CD4-positive, alpha-beta T cell (primary cell): ENCODE measurements at places on chromosomes 16 and 17.

DNA sequence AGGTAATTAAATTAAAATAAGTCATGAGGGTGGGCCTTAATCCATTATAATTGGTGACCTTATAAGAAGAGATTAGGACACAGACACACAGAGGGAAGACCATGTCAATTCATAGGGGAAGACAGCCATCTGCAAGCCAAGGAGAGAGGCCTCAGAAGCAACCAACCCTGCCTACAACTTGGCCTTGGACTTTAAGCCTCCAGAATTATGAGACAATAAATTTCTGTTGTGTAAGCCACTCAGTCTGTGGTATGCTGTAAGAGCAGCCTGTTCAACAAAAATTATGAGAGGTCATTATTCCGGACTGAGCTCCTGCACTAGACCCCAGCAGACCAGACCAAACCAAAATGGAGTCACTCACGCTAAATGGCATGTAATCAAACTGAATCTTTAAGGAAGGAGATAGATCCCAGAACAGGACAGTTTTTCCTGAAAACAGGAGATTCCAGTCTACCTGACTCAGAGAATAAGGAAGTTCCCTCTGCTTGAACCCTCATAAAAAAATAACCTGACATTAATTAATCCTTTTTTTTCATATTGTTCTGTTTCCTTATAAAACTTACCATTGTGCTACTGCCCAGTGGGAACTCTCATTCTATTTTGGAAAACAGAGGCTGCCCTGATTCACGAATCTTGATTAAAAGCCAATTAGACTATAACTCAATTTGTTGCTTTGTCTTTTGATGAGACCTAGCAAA, 74.3 kb downstream of the DNAH3 start:
- DNase-seq, result no peak

DNA sequence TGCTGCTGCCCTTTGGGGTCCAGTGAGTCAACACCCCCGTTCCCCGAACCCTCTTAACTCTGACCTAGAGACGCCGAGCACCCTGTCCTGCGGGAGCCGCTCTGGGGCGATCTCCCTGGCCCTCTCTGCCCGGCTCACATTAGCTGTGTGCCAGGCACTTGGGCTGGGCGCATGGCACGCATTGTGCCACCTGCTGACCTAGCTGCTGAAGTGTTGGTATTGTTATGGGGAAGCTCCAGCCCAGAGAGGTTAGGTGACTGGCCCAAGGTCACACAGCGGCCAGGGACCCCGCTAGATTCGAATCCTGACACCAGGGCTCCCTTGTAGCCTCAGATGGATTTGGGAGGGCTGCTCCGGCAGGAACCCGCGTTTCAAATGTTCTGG, 1.1 kb downstream of the HSD17B1 start:
- DNase-seq, result peak; percentile 46

- DNase-seq, result peak; percentile 68
Measured at GRCh38 chr17:57955183-57955931, at the start of gene CUEDC1. Gene CUEDC1, minus strand, starts transcription at chr17:57955412. Its CDS starts 69,848 bp downstream, at chr17:57885564.

GRCh38 chr17:66684731-66685130, 150.2 kb upstream of the CACNG5 start:
- DNase-seq, result no peak

- no peak for DNase-seq
Measured at GRCh38 chr17:38419508-38419981, 8.7 kb upstream of the ARHGAP23 start.

GRCh38 chr16:79677799-79678530, 77.4 kb upstream of the MAF start:
- no peak for DNase-seq

GRCh38 chr16:55052348-55052734, 121.7 kb downstream of the IRX5 start:
- DNase-seq, result no peak

GRCh38 chr17:5758651-5759050, 174.3 kb upstream of the NLRP1 start:
- DNase-seq, result no peak

DNA sequence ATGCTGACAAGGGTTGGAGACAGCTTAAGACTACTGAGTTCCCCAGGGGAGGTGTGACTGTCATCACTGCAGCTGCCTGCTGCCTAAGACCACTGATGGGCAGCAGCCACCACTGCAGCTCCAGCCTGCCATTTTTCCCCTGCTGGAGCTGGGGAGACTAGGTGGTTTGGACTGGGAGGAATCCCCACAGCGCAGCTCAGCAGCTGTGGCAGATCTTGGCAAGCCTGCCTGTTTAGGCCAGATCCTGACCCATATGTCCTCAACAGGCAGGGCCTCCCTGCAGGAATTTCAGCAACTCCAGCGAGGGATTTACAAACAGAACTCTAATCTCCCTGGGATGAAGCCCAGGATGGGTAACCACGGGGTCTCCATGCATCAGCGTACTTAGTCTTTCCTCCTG, 356.4 kb upstream of the TOM1L1 start:
- DNase-seq, result no peak

- DNase-seq, result no peak
Measured at GRCh38 chr16:87295259-87295658, 21.9 kb downstream of the C16orf95 start.

- DNase-seq, result no peak
Measured at GRCh38 chr16:49712106-49712505, 143.8 kb downstream of the ZNF423 start.

GRCh38 chr16:57804111-57804837, 2.0 kb upstream of the KIFC3 start:
- DNase-seq, result no peak

GRCh38 chr16:51818342-51818944, 667.4 kb upstream of the SALL1 start:
- no peak for DNase-seq

- DNase-seq, result no peak
Measured at GRCh38 chr16:12818326-12818725, 14.6 kb upstream of the CPPED1 start.

DNA sequence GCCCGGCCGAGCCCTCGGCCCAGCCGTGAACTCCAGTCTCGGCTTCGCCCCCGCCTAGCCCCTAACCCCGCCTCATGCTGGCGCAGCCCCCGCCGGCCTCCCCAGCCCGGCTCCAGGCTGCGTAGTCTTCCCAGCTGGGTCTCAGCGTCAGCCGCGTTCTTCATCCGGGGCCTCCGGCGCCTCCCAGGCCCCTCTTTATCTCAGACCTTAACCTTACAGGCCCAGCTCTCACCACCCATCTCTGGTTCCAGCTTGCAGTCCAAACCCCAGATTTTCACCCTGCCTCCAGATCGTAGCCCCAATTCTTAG, at the start of gene PROCA1:
Gene PROCA1, minus strand, starts transcription at position 166 of the 309 bp plus-strand sequence. CDS start 228 bp downstream, outside the sequence.
- DNase-seq, result peak; percentile 33

DNA sequence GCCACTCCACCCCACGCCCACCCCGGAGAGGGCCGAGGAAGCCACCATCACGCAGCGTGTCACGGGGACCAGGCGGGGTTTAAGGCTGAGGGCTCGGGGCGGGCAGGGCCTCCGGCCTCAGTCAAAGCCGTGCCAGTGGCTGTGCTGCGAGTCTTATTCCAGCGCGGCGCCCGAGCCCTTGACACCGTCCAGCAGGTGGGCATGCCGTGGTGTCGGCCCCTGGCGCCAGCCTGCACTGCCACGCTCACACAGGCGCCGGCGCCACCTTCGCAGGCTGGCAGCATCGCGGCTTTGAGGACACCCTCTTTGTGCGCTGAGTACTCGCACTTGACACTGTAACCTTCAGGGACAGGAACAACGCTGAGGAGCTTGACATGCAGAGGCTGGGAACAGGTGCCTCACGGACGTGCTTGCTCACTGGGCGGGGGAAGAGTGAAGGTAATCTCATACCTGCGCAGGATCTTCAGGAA, 34.0 kb upstream of the ZNF629 start:
- no peak for DNase-seq

- no peak for DNase-seq
Measured at GRCh38 chr17:80779961-80780380, 211.7 kb upstream of the CHMP6 start.

GRCh38 chr16:74726716-74727115, 26.1 kb upstream of the MLKL start:
- no peak for DNase-seq

DNA sequence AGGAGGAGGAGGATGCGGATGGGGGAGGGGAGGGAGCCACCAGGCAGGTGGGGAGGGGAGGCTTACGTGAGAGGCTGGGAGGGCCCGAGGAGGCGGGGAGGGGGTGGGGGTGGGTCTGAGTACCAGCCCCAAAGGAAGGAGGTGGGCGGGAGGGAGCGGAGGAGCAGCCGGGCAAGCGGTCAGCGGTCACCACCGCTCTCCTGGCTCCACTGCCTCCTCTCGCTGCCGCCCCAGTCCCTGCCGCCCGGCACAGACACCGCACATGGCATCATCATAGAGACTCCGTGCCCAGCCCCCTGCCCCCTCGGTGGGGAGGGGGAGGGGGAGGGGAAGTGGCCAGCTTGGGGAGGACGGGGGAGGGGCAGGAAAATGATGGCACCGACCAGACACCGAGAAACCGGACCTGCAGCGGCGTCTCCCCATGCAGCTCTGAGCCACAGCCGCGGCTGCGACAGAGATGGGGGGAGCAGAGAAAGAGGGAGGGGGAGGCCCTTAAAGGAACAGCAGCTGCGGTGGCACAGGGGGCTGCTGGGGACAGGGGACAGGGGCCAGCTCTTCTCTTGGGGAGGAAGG, at the start of gene TLCD3B:
Gene TLCD3B, minus strand, starts transcription at position 431 of the 573 bp plus-strand sequence. CDS start 744 bp downstream, outside the sequence.
- no peak for DNase-seq

DNA sequence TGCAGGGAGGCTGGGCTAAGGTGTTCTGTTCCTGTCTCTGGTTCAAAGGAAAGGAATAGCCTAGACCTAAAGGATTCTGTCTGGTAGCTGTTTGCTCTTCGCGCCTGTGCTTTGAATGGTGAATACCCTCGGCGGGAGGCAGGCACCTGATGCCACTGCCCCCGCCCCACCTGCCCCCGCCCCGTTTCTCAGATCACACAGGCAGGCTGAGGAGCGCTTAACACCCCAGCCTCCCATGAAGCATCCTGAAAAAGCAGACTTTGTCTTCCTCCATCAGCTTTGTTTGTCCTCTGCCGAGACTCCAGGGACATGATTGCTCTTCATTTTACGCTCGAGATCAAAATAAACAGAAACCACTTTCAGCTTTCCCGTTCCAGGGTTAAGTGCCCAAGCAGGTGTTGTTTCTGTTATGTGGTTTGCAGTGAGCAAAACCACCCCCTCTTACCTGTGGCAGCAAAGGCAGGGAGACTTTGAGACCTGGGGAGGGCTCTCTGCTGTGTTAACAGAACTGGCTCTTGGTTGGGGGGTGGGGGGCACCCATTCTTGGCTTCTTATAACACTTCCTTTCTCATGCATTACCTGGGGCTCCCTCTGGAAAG, 452.1 kb downstream of the WWOX start:
- DNase-seq, result no peak

DNA sequence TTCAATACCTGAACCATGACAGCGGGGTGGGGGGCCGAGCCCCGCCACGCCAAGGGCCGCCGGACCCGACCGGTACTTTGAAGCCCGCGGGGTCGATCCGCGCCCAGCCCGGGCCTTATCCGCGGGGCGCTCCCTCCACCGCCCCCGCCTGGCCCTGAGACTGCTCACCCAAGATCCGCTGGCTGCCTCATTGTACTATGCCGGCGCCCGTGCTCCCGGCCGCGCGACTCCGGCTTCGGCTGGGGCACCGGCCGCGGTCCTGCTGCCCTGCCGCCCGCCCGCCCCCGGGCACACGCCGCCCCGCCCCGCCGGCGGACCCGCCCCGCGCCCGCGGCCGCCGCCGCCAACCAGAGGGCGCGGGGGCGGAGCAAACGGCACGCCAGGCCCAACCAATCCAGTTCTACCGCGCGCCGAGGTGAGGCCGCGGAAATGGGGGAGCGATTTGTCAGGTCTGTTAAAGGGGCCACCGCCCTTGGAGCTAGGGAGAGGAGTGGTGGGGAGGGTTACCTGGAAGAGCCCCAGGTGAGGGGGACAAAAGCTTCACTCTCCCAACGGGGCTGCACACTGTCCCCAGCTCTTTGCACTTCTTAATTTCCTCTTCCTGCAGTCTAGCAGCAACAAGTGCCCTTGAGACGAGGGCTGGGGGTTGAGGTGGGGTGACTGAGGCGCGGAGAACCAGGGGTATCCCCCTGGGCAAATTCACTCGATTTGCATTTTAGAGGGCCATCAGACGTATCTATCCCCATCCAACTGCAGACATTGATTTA, at the start of gene TEX2:
Gene TEX2, minus strand, starts transcription at position 261 of the 767 bp plus-strand sequence. CDS start 49,043 bp downstream, outside the sequence.
- DNase-seq, result peak; percentile 89

GRCh38 chr16:51405361-51405760, 254.3 kb upstream of the SALL1 start:
- no peak for DNase-seq

- DNase-seq, result peak; percentile 46
Measured at GRCh38 chr16:66474750-66475199, 47.7 kb downstream of the BEAN1 start.

DNA sequence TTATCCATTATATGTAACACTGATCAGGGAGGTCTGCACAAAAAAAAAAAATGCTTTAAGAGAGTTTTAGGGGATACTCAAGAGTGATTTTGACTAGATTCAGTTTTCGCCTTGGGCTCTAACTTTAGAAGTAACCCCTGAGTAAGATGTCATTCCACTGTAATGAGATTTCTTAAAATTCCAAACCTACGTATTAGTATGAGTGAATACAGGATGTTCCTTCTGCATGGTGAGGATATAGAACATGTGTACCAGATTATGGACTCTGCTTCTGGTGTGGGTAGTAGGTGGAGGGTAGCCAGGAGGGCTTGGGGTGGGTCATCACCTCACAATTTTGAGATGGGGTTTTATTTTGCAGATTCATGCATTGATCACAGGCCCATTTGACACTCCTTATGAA, 4.3 kb downstream of the UBE2Z start:
- no peak for DNase-seq

DNA sequence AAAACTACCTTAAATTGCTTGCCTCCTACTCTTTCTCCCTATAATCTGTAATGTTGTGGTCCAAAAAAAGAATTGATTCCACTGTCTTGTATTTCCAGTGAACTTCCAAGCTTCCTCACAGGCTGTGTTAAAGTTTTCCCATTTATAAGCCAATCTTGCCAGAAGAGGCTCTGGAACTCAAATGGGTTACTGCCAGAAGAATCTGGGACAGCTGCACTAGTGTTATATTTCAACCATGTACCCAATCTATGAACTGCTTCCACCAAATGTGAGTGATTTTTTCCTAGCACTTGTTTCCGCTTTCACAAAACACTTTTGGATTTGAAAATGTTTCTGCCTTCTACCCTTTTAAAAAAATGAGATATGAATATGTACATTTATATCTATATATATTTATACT, 1.8 kb downstream of the CCDC43 start:
- DNase-seq, result no peak

DNA sequence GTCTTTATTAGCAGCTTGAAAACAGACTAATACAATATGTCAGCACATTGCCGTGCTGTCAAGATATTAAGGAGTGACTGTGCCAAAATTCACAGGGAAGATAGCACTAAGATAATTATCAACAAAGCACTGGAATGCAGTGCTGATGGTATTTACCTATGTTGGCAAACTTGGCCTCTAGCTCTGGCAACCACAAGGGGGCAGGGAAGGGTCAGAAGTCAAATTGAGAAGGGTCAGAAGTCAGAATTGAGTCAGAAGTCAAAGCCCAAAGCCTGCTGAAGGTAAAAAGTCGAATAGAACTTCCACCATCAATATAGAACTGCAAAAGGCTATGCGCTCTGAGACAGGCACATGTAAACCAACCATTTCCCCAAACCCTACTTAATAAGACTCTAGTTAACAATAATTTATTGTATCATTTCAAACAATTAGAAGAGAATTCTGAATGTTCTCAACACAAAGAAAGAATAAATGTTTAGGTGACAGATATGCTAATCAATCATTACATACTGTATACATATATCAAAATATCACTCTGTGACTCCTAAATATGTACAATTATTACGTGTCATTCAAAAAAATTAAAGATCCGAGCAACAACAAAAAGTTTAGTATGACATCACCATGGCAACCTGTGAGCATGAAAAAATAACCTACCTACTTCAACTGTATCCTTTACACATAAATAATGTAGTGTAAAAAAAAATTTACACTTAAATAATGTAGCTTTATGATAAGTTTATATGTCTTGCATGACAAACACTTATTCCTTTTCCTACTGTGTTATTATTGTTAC, 916.1 kb downstream of the KCNJ2 start:
- no peak for DNase-seq
